Stimulated activated naive CD8-positive, alpha-beta T cell treated with anti-CD3 and anti-CD28 coated beads, Interleukin-15, Interleukin-2, amounts not matched to agents 100 U/mL and 50 U/mL, for 24 hours (primary cell): ENCODE measurements at places on chromosomes 2 and 18.

DNA sequence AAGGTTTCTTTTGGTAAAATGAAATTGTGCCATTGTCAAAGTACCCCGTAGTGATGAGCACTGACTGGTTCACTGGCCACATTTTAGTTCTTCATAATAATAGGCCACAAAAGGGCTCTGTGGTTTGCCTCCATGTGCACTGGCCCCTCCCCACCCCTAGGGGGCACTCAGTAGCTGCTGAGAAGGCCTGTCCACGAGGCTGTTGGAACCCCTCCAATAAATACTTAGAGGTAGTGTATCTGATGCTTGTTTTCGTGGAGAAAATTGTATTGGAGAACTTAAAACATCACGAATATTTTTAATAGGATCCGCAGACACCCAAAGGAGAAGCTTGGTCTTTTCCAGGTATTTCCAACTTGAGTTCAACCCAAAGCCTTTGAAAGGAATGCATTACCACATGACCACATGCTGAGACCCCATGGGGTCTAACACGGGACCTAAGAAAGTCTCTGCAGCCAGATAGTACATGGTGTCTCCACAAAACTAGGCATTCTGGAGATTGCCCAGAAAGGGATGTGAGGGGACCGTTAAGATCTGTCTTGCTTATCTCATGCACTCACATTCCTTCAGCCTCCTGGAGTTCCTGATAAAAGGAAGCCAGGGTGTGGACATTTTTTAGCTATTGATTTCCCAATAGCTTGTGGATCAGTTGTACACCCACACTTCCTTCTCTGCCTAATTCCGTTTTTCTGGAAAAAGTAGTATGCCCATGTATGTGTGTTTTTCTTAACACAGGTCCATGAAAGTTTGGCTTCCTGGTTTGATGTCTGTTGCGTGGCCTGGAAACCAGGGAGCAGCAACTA, 28.5 kb upstream of the NOSTRIN start:
- peak; percentile 35 for DNase-seq

- no peak for DNase-seq
Observed at GRCh38 chr18:70981400-70982140, 692.7 kb downstream of the SOCS6 start.

- no peak for DNase-seq
Observed at GRCh38 chr2:62423883-62424458, 82.0 kb downstream of the TMEM17 start.

DNA sequence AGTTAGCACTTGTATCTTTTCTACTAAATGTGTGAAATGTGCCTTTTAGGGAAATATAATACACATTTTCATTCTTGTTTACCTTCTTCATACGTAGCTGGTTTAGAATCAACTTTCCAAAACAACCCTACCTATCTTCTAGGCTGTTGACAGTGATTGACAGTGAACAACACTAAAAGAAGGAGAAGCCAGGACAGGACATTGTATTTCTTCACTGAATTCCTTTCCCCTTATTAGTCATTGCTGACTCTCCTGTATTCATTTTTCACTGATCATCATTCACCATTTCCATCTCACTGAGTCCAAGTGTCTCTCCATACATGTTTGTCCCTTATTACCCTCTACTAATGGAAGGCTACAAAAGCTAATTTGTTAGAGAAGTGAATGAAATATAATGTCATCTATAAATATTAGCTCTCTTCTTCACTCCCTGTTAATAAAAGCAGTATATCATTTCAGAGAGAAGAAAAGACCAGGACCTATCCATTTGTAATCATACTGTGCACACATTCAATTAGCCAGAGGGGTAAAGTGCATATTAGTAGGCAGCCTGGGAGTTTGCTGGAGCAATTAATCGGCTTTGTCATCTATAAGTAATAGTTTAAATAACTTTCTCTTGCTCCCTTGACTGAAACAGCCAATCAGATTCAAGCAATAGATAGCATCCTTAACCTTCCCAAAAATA, 192.5 kb upstream of the FOSL2 start:
- no peak for DNase-seq

GRCh38 chr2:60309336-60309735, 244.1 kb downstream of the BCL11A start:
- no peak for DNase-seq

DNA sequence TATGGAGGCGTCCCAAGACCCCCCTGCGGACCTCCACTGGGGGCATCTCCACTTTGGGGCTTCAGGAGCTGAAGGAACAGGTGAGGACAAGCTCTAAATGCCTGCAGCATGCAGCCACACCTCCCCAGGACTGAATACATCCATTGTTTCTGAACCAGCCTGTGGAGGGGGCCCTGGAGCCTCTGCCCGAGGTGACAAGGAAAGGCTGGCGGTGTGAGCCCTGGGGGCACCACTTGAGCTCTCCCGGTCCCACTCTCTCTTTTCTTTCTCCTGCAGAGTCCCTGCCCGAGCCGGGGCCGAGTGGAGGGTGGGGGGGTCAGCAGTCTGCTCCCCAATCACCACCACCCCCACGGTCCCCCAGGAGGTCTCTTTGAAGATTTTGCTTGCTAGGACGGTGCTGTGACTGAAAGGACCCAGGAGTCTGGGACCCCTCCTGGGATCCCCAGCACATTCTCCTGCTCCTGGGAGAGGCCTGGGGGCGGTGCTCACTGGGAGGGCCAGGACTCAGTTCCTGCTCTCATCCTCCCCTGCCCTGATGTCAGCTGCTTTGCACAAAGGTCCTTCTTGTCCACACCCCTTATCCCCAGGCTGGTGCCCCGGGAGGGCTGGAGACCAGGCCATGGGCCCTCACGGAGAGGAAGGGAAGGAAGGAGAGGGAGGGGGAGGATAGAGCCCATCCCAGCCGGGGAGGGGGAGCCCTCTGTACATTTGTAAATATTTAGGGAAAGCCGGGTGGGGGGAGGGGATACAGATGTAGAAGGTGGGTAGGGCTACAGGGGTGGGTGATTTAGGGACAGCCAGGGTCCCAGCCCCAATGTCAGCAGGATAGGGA, 5.7 kb downstream of the CHPF start:
- DNase-seq = no peak

- no peak for DNase-seq
Observed at GRCh38 chr2:216635171-216635570, 2.0 kb downstream of the IGFBP2 start.

- DNase-seq = no peak
Observed at GRCh38 chr2:219719521-219719920, 92.1 kb downstream of the SLC4A3 start.

- no peak for DNase-seq
Observed at GRCh38 chr2:196144513-196145126, 26.8 kb downstream of the STK17B start.

DNA sequence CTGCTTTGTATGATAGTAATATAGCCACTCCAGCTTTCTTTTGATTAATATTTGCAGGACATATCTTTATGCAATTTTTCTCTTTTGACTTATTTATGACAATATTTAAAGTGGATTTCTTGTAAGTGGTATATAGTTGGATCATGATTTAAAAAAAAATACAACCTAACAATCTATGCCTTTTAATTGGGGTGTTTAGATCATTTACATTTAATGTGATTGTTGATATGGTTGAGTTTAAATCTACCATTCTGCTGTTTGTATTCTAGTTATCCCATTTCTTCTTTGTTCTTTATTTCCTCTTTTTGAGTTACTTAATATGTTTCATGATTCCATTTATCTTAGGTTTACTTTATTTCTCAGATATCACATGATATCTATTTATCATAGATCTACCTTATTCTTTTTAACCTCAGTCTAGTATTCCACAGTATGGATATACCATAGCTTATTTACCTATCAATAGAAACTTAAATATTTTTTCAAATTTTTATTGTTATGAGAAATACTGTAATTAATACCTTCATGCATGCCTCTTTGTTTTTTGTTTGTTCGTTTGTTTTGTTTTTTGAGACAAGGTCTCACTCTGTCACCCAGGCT, 19.3 kb upstream of the CIB4 start:
- DNase-seq = no peak

DNA sequence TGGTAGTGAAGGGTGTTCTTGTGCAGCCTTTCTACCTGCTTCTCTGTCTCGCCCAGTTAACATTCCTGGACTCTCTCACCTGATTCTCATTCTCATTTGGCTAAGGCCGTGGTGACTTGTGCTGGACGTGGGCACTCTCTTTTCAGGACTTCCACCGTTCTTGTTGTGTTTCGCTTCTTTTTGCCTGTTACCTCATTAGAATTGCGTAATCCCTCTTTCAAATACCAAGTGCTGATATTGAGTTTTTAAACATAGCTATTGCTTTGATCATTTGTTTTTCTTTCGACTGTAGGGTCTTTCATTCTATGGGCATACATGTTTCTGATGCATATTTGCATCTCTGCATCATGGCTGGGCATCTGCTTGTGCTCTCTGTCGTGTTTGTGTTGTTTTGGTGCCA, 287.0 kb downstream of the ALPK2 start:
- DNase-seq = no peak

DNA sequence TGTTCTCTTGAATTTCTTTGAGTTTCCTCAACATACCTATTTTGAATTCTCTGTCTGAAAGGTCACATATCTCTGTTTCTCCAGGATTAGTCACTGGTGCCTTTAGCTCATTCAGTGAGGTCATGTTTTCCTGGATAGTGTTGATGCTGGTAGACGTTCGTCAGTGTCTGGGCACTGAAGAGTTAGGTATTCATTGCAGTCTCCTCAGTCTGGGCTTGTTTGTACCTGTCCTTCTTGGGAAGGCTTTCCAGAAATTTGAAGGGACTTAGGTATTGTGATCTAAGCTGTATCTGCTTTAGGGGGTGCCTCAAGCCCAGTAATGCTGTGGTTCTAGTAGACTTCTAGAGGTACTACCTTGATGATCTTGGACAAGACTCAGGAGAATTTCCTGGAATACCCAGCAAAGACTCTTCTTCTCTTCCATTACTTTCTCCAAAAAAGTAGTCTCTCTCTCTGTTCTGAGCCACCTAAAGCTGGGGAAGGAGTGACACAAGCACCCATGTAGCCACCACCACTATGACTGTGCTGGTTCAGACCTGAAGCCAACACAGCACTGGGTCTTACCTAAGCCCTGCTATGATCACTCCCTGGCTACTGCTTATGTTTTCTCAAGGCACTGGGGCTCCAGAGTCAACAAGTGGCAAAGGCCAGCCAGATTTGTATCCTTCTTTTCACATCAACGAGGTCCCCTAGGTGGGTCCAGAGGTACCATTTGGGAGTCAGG, 852.0 kb downstream of the BCL11A start:
- no peak for DNase-seq

DNA sequence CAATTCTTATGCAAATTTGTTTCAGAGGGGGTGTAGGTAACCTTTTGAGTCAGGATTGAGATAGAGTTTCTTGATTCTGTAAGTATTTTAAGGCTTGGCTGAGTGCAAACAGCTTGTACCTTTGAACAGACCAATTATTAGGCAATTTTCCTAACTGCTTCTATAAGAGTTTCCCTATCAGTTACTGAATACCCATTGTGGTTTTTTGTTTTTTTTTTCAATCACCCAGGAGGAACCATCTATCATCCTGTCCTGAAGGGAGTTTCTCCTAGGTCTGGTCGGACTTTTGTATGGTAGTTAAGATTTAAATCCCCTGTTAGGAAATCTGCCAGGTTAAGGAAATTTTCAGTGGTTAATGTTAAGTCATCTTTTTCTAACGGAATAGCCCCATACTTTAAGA, 319.4 kb upstream of the SLC39A10 start:
- no peak for DNase-seq

GRCh38 chr2:124683536-124684428, 658.7 kb downstream of the CNTNAP5 start:
- no peak for DNase-seq

- no peak for DNase-seq
Observed at GRCh38 chr2:38739524-38739923, 11.6 kb downstream of the SRSF7 start.

DNA sequence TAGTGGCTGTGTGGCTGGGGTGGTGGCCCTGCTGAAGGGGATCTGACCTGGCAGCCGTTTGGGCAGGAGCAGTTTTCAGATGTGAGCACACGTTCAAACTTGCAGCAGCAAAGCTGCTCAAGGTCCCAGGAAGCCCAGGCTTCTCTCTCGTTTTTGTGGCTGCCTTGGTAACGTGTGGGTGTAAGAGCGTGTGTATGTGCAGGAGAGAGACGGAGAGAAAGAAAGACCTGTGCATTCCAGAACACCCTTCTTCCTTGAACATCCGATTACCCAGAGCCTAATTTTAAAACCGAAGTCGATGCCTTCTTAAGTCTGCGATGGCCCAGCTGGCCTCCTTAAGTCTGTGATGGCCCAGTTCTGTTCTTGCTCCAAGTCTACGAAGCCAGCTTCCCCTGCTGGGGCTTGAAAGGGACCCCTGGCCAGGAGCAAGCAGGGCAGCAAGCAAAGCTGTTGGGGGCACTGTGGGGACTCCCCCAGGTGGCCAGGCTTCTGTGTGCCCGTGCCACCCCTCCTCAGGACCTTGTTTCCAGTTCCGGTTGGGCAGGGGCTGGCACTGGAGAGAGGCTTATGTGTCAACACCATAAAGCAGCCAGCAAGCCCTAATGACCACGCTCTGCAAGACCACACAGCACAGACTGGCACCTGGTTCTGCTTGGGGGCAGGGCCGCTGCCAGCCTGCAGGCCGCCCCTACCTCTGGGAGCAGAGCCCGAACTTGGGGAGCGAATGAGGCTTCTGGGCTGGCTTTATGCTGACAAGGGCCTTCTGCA, 55.8 kb upstream of the ALPP start:
- DNase-seq = peak; percentile 28

DNA sequence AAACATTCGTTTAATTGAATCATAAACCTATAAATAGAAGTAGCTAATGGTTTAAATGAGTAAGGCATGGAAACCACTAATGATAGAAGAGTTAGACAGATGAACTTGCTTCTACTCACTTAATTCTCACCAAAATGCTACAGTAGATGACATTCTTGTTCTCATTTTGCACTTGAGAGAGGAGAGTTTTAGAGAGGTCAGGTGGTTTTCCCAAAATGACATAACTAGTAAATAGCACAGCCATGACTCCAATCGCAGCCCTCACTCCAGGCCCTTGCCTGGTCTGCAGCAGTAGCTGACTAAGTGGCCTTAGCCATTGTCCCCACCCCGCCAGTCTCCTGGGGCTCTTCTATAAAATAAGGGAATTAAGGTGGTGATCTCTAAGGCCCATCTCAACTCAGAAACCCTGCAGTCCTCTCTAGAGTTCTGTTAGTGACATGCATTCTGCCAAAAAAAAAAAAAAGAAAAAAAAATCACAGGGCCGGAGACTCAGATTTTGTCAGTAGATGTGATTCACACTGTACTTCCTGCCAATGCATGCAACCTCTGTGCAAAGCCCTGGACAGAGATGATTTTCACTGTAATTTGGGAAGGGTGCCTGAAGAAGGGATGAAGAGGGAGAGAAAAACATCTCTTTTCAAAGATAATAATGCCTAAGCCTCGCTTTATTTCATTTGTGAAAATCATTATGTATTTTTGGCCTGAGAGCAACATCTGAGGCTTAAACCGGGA, 221.8 kb downstream of the ANAPC1 start:
- DNase-seq = no peak
